ENCODE measurements at places on chromosomes 11 and 22. TPM values are rescaled to one million over a fixed set of nuclear protein-coding genes. Genes with fewer than 3 reads are reported as not detected.

- DNase-seq: no peak
Measured at GRCh38 chr11:19281041-19281440, 40.3 kb upstream of the E2F8 start.

DNA sequence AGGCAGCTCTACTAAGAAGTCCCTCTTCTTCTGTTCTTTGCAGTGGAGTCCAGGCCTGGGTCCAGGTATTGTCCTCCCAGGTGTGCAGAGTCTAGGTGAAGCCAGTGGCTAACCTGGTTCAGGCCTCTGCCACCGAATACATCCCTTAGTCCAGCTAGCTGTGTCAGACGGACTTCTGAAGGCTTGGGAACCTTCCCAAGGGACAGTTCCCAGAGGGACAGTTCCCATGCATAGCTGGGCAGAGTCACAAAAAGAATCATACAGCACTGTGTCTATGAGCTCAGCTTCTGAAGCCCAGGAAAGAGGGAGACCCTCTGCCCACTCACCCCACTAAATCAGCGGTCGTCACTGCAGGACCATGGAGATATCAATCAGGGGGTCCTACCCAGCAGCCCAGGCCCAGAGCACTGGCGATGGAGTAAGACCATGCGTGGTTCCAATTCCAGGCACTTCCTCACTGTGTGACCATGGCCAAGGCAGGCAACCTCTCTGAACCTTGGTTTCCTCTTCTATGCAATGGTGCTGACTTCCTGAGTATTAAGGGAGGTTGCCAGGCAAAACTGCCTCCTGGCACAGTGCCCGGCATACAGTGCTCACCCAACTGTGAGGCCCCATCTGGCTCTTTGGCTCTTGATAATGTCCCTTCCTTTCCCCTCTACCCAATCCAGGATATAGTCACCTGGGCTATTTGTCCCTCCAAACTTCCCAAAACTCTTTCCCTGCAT, 3.4 kb downstream of the MS4A10 start:
- no peak for DNase-seq

GRCh38 chr22:24076091-24076867, 65.2 kb downstream of the CABIN1 start:
- DNase-seq: no peak

- DNase-seq: no peak
Measured at GRCh38 chr11:36985562-36985961, 387.5 kb upstream of the RAG2 start.

- DNase-seq: peak; percentile 47
Measured at GRCh38 chr11:35260342-35260985, 121.5 kb downstream of the CD44 start.

DNA sequence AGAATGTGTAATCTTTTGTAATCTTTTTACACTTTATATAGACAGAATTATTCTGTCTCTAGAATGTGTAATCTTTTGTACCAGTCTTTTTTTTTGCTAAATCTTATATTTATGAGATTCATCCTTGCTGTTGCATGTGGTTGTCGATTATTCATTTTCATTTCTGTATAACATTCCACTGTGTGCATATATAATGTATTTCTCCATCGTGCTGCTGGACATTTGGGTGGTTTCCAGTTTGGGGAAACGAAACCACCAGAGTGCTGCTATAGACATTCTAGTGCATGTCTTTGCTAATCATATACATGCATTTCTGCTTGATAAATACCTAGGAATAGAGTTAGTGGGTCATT, 146.5 kb downstream of the GRIK4 start:
- DNase-seq: no peak

DNA sequence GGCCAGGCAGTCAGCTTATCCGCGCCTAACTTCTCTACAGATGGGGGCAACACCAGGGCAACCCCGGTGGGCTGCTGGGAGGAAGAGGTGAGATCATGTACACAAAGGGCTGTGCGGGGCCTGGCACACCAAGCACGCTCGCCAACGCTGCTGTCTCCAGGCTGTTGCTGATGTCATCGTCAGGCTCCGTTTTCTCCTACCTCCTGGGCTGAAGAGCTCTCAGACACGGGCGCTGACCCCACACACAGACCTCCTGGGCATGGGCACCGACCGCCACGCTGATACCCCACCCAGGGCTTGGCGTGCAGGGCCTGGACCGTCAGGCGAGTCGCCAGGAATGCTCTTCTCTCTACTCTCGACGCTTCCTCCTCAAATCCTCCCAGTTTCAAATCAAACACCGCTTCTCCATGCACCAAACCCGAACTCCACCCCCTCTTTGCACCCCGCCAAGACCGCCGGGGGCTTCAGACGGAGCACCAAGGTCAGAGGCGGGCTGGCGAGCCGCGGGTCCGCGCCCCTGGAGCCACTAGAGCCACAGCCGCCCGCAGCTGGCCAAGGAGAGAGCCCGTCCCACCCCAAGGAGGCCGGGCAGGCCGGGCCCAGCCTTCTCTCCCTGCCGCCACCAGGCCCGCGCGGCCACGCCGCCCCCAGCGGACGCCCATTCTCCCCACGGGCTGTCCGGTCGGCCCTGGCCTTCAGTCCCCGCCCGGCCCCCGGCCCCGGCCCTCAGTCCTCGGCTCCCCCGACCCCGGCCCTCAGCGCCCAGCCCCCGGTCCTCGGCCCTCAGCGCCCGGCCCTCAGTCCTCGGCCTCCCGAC, 772 bp downstream of the SBF1 start:
- DNase-seq: peak; percentile 51

- DNase-seq: no peak
Measured at GRCh38 chr22:50083462-50084079, 1.7 kb downstream of the MLC1 start.

GRCh38 chr11:123374622-123374968, 55.5 kb upstream of the GRAMD1B start:
- DNase-seq: peak; percentile 9

OR52N5 gene
- not detected for total RNA-seq

CDHR5 gene
- total RNA-seq: not detected

PGA5 gene
- total RNA-seq: 18.1 TPM

GPR83 gene
- total RNA-seq: 0.05 TPM

EFCAB6 gene
- 2.7 TPM for total RNA-seq

CAPN5 gene
- 4.7 TPM for total RNA-seq

OR2D3 gene
- not detected for total RNA-seq
